Chondrocyte (in vitro differentiated cells): ENCODE measurements at places on chromosomes 5 and 9.

- H3K27me3 ChIP-seq = no peaks in the 10 kb centered on the region
- H3K4me1 ChIP-seq = peaks cover 72% of the 10 kb centered on the region
- no peaks in the 10 kb centered on the region for H3K36me3 ChIP-seq
- peak overlapping the region; percentile 58 for H3K27ac ChIP-seq
Observed at GRCh38 chr9:93464876-93465275, 11.5 kb upstream of the FAM120AOS start.

GRCh38 chr5:79547982-79548381, 34.0 kb upstream of the HOMER1 start:
- no peak overlapping the region for H3K4me3 ChIP-seq
- H3K27ac ChIP-seq = no peak overlapping the region
- no peaks in the 10 kb centered on the region for H3K36me3 ChIP-seq
- no peaks in the 10 kb centered on the region for H3K27me3 ChIP-seq
- peaks cover 5% of the 10 kb centered on the region for H3K4me1 ChIP-seq
- no peak for DNase-seq

DNA sequence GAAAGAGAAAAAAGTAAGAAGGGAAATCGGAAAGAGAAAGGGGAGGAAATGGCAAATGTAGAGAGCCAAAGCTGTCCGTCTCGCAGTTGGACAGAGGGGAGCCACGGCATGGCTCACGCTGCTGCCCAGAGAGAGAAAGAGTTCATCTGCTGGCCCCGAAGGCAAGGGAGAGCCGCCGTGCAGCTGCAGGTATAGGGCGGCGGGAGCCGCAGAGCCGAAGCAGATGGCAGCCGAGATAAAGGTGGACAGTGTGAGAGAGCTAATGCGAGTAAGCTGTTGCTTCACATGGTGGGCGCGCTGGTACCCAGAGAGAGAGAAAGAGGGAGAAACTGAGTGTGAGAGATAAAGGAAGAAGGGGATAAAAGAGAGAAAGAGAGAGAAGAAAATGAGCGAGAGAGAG, 188.4 kb upstream of the PPP1R26 start:
- no peak overlapping the region for H3K4me3 ChIP-seq
- no peaks in the 10 kb centered on the region for H3K4me1 ChIP-seq
- H3K36me3 ChIP-seq = no peaks in the 10 kb centered on the region

GRCh38 chr9:97060796-97061195, 21.9 kb upstream of the CTSV start:
- H3K36me3 ChIP-seq = peaks cover 2% of the 10 kb centered on the region
- no peak for DNase-seq
- H3K27me3 ChIP-seq = peaks cover 22% of the 10 kb centered on the region
- no peaks in the 10 kb centered on the region for H3K4me1 ChIP-seq
- no peak overlapping the region for H3K4me3 ChIP-seq
- H3K27ac ChIP-seq = no peak overlapping the region

GRCh38 chr9:129264388-129264787, 86.3 kb upstream of the IER5L start:
- H3K27me3 ChIP-seq = no peaks in the 10 kb centered on the region
- no peaks in the 10 kb centered on the region for H3K36me3 ChIP-seq
- H3K27ac ChIP-seq = no peak overlapping the region
- DNase-seq = no peak

- H3K4me3 ChIP-seq = peak overlapping the region; percentile 31
- DNase-seq = no peak
- H3K27ac ChIP-seq = peak overlapping the region; percentile 96
- H3K36me3 ChIP-seq = peaks cover 4% of the 10 kb centered on the region
- no peaks in the 10 kb centered on the region for H3K27me3 ChIP-seq
Observed at GRCh38 chr5:61449804-61450492, 117.9 kb downstream of the ZSWIM6 start.

DNA sequence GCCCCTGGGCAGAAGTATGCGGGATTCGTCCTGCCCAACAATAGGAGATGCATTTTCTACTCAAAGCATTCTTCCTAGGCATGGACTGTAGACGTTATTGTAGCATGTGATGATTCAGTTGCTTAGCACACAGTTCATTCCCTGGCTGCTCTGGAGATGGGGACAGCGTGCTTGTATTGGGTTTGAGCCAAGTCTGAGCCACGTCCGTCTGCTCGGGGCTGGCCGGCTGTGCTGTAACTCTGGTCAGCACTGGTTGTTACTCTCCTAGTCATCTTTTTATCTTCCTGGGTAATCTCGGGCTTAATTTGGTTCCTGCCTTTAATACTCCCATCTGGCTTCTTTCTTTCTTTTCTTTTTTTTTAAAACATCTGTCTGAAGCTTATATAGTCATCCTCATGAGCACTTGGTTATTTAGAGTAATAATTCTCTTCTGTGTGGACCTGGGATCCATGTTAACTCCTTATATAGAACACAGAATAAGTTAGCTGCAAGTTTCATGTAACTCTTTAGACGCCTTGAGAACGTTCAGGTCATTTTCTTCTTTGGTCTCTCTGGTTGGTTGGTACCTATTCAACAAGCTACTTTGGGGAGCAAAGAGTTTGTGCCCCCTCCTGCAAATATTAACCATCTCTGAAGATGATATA, 118.8 kb upstream of the RPS23 start:
- peaks cover 49% of the 10 kb centered on the region for H3K4me1 ChIP-seq
- H3K36me3 ChIP-seq = peaks cover 3% of the 10 kb centered on the region
- H3K4me3 ChIP-seq = peak overlapping the region; percentile 29
- H3K27ac ChIP-seq = peak overlapping the region; percentile 93
- DNase-seq = peak; percentile 91

GRCh38 chr9:136664000-136664915, 1.5 kb downstream of the EGFL7 start:
- H3K4me1 ChIP-seq = peaks cover 7% of the 10 kb centered on the region
- no peaks in the 10 kb centered on the region for H3K36me3 ChIP-seq
- H3K4me3 ChIP-seq = peak overlapping the region; percentile 72
- no peak overlapping the region for H3K27ac ChIP-seq
- DNase-seq = no peak

- no peaks in the 10 kb centered on the region for H3K27me3 ChIP-seq
- no peaks in the 10 kb centered on the region for H3K4me1 ChIP-seq
- no peaks in the 10 kb centered on the region for H3K36me3 ChIP-seq
- peak; percentile 56 for DNase-seq
- H3K27ac ChIP-seq = no peak overlapping the region
- no peak overlapping the region for H3K4me3 ChIP-seq
Observed at GRCh38 chr5:117455236-117456233, 880.9 kb upstream of the SEMA6A start.

DNA sequence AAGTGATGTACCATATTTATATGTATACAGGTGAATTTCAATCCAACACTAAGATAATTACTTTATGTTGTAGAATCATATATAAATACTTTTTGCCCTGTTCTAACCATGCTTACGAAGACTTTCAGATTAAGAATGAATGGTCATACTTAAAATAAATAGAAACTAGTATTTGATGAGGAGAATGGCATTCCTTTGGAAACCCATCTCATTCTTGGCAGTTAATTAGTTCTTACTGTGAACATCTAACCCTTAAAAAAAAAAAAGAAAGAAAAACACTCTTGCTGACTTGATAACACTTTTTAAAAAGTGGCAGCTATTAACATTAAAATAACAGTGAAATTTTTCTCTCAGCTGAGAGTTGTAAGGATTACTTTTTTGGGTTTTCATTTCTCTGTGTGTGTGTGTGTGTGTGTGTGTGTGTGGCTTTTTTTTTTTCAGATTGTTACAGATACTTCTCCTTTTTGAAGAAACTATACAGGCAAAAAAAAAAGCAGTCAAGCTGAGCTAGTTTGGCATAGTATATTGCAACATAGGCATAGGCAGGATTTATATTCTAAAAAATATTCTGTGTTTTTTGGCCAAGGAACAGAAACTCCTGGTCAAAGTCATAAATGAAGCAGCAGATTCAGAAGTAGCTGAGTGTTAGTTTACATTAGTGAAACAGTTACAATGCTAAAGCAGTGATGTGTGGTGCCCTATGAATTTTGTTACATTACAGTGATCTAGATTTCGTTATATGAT, 163.5 kb downstream of the CD180 start:
- no peak for DNase-seq
- H3K4me3 ChIP-seq = no peak overlapping the region
- no peaks in the 10 kb centered on the region for H3K36me3 ChIP-seq

DNA sequence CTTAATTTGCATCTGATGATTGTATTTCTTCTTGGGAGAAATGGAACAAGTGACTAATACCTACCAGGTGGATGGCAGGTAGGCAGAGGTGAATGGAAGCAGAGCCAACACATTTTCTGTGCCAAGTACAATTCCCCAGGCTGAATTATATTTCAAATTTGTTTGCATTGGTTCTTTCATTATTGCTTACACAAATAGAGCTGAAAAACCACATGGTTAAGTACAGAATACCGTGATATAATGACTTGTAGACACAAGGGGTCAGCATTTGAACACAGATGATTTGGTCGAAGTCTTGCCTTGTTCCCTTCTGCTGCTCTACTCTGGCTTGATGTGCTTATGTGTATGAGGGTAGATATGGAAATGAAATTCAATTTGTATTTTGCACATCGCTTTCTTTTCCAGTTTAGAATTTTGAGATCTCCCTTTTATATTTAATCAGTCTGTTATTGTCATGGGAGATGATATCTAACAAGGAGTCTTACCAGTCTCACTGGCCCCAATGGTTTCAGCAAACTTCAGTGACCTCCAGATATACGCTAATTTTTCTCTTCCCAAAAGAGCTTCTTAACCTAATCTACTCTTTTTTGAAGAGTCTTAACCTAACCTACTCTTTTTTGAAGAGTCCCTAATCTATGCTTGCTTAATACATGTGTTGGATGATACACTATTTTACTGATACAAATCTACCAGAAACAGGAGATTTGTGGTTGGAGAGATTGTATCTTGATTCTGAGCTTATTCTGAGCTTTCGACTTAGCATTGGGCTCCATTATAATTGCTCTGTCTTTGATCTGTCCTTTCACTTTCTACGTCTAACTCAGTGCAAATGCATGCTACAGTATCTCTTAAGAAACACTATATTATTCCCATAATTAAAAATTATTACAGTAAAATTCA, 88.1 kb downstream of the PCSK1 start:
- H3K4me3 ChIP-seq = no peak overlapping the region
- no peaks in the 10 kb centered on the region for H3K27me3 ChIP-seq
- DNase-seq = no peak
- no peaks in the 10 kb centered on the region for H3K36me3 ChIP-seq

GRCh38 chr5:2866662-2867372, 115.3 kb upstream of the IRX2 start:
- H3K4me1 ChIP-seq = no peaks in the 10 kb centered on the region
- no peaks in the 10 kb centered on the region for H3K27me3 ChIP-seq
- no peak for DNase-seq
- H3K36me3 ChIP-seq = no peaks in the 10 kb centered on the region
- no peak overlapping the region for H3K4me3 ChIP-seq
- no peak overlapping the region for H3K27ac ChIP-seq

DNA sequence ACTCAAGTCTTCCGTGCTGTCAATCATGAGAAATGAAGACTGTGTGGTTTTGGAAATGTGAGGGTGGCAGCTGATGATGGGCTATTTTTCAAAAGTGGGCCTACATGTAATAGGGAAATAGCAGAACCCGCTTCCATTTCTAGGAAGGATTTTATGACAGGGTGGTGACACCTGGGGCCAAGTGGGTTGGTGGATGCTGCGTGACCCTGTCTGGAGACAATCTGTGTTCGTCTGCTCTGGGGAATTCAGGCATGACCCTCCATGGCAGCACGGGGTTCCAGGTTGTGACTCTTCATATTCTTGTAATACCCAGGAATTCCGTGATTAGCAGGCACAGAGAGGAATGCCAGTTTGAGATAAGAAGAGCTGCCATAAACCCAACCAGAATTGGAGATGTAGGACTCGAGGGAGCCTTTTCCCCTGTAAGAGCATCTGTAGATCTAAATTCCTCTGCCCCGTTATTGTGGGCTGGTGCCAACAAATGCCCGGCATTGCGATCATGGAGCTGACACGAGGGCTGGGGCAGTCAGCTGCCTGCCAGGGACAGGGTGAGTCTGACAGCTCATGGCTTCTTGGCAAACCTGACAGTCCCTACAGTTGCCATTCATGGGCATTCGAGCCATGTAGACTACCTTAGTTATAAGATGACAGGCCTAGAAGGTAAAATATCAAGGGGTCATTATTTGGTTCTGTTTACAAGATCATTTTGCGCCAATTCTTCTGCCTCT, 279.7 kb downstream of the GADD45G start:
- no peaks in the 10 kb centered on the region for H3K27me3 ChIP-seq
- no peak overlapping the region for H3K4me3 ChIP-seq
- H3K36me3 ChIP-seq = no peaks in the 10 kb centered on the region
- peak; percentile 46 for DNase-seq

DNA sequence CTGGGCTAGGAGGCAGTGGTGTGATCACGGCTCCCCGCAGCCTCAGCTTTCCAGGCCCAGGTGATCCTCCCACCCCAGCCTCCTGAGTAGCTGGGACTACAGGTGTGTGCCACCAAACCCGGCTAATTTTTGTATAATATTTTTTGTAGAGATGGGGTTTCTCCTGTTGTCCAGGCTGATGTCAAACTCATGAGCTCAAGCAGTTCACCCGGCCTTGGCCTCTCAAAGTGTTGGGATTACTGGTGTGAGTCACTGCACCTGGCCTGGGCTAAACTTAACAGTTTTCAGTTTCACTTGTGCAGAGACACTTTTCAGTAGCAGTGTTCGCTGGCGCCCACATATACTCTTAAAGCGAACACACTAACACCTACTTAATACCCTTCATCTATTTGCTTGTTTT, 205.6 kb upstream of the ZNF608 start:
- peaks cover 30% of the 10 kb centered on the region for H3K4me1 ChIP-seq
- no peaks in the 10 kb centered on the region for H3K36me3 ChIP-seq

GRCh38 chr9:20015427-20015931, 226.6 kb upstream of the SLC24A2 start:
- no peak overlapping the region for H3K4me3 ChIP-seq
- H3K27ac ChIP-seq = no peak overlapping the region
- H3K4me1 ChIP-seq = no peaks in the 10 kb centered on the region
- no peaks in the 10 kb centered on the region for H3K27me3 ChIP-seq
- H3K36me3 ChIP-seq = peaks cover 4% of the 10 kb centered on the region

GRCh38 chr9:79583952-79584654, 12.3 kb downstream of the TLE4 start:
- DNase-seq = no peak
- no peaks in the 10 kb centered on the region for H3K27me3 ChIP-seq
- H3K4me1 ChIP-seq = peaks cover 63% of the 10 kb centered on the region
- H3K4me3 ChIP-seq = no peak overlapping the region
- H3K27ac ChIP-seq = no peak overlapping the region
- peaks cover 15% of the 10 kb centered on the region for H3K36me3 ChIP-seq

DNA sequence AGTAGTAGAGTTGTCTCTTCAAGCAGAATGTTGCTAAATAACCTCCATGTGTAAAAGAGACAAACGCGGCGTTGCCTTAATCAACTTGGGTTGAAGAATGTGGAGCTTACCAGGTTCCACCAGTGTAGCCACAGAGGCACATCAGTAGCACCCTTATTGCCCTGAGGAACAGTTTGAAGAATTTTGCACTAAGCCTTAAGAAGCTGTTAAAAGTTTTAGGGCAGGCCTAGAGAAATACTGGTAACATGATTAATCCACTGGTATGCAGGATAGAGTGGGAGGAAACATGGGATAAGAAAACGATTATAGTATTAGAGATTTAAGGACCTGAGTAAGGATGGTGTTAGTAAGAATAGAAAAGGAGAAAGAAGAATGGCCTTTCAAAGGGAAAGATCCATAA, 100.6 kb downstream of the ZCCHC7 start:
- no peak for DNase-seq
- peak overlapping the region; percentile 9 for H3K27ac ChIP-seq
- no peaks in the 10 kb centered on the region for H3K36me3 ChIP-seq
- H3K27me3 ChIP-seq = no peaks in the 10 kb centered on the region
- H3K4me1 ChIP-seq = peaks cover 26% of the 10 kb centered on the region
- H3K4me3 ChIP-seq = no peak overlapping the region

- H3K4me1 ChIP-seq = no peaks in the 10 kb centered on the region
- H3K27ac ChIP-seq = no peak overlapping the region
- no peak overlapping the region for H3K4me3 ChIP-seq
- H3K36me3 ChIP-seq = peaks cover 10% of the 10 kb centered on the region
- no peak for DNase-seq
Observed at GRCh38 chr9:7313389-7313788, 486.2 kb downstream of the DMAC1 start.
